ENCODE measurements at places on chromosomes 6 and 20. TPM values are rescaled to one million over a fixed set of nuclear protein-coding genes. Genes with fewer than 3 reads are reported as not detected.

GRCh38 chr20:38211200-38212097 lies 46.4 kb upstream of the TGM2 start:
- no peak overlapping the region for H3K27ac ChIP-seq
- H3K36me3 ChIP-seq = no peaks in the 10 kb centered on the region
- peaks cover 13% of the 10 kb centered on the region for H3K27me3 ChIP-seq
- H3K4me1 ChIP-seq = no peaks in the 10 kb centered on the region

Gene ROMO1
- 55.0 TPM for total RNA-seq

Gene PNPLA1
- total RNA-seq = not detected

DNA sequence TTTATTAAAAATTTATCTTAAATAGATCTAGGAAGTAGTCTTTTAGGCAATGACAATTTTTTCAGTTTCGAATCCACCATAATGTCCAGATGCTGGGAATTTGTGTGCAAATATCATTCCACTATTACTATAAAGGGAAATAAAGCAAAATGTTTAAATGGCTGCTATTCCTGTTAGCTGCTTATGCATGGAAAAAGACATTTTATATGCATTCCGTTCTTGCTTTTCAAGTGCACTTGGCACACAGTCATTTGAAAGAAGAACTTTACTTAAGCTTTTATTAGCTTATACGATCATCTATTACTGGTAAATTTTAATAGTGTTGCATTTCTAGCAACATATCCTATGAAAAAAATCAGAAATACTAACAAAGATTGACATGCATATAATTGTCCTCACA lies 42.0 kb downstream of the PRL start:
- no peaks in the 10 kb centered on the region for H3K36me3 ChIP-seq
- DNase-seq = no peak
- H3K4me1 ChIP-seq = no peaks in the 10 kb centered on the region
- no peak overlapping the region for H3K27ac ChIP-seq
- H3K4me3 ChIP-seq = no peak overlapping the region

GRCh38 chr6:138182939-138183789 lies 21.4 kb downstream of the ARFGEF3 start:
- DNase-seq = no peak
- H3K27me3 ChIP-seq = peaks cover 17% of the 10 kb centered on the region
- H3K4me3 ChIP-seq = no peak overlapping the region
- H3K36me3 ChIP-seq = no peaks in the 10 kb centered on the region

GRCh38 chr20:32497589-32498224 lies 87.4 kb downstream of the NOL4L start:
- no peak overlapping the region for H3K4me3 ChIP-seq
- no peaks in the 10 kb centered on the region for H3K27me3 ChIP-seq
- DNase-seq = no peak
- H3K27ac ChIP-seq = no peak overlapping the region
- peaks cover 17% of the 10 kb centered on the region for H3K36me3 ChIP-seq
- H3K4me1 ChIP-seq = peaks cover 9% of the 10 kb centered on the region

DNA sequence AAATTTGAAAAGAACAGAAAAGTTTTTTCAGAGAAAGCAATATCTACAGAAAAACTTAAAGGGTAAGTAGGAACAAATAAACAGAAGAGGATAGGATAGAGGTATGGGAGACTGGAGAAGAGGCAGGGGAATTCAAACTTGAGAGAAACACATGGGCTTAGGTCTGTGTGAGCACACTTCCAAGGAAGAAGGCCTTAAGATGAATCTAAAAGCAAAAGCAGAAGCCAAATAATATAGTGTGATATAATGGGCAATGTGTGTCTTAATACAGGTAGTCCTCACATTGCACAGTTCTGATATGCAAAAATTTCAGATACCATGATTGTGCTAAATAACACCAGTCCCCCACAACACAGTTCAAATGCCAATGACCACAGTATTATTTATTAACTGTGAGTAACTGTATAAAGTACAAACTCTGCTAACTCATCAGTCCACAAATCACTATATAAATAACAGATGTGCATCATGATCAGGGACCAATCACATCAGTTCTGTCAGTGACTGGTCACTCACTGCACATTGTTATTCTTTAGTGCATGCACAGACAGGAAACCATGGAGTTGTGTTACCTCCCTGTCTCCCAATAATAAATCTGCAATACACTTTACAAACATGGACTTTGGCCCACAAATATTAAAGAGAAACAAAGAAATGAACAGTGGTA lies 18.6 kb downstream of the SNX14 start:
- DNase-seq = no peak
- no peak overlapping the region for H3K4me3 ChIP-seq
- no peaks in the 10 kb centered on the region for H3K27me3 ChIP-seq
- no peak overlapping the region for H3K27ac ChIP-seq
- peaks cover 17% of the 10 kb centered on the region for H3K36me3 ChIP-seq
- no peaks in the 10 kb centered on the region for H3K4me1 ChIP-seq

Gene CDSN
- not detected for total RNA-seq

- H3K27ac ChIP-seq = no peak overlapping the region
- H3K36me3 ChIP-seq = peaks cover 45% of the 10 kb centered on the region
- H3K4me1 ChIP-seq = no peaks in the 10 kb centered on the region
- DNase-seq = no peak
Measured at GRCh38 chr6:161091151-161091550, 99.6 kb downstream of the MAP3K4 start.

DNA sequence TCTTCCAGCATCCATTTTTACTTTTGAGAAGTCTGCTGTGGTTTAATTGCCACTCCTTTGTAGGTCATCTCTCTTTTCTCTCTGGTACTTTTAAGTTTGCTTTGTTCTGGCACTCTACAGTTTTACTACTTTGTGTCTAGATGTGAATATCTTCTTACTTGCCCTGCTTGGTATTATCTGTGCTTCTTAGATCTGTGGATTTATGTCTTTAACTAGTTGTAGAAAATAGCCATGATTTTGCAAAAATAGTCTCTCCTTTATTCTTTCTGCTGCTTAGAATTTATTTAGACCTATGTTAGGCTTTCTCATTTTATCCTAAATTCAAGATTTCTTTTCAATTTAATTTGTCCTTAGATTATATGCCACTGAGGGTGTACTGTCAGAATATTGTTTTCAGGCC lies 5.2 kb upstream of the MAK start:
- peaks cover 17% of the 10 kb centered on the region for H3K27me3 ChIP-seq
- no peak overlapping the region for H3K4me3 ChIP-seq
- no peaks in the 10 kb centered on the region for H3K36me3 ChIP-seq
- H3K4me1 ChIP-seq = peaks cover 10% of the 10 kb centered on the region
- no peak overlapping the region for H3K27ac ChIP-seq

- H3K4me1 ChIP-seq = no peaks in the 10 kb centered on the region
- no peak for DNase-seq
- no peak overlapping the region for H3K4me3 ChIP-seq
- H3K36me3 ChIP-seq = no peaks in the 10 kb centered on the region
Measured at GRCh38 chr6:128713461-128713860, 169.5 kb upstream of the LAMA2 start.

- no peaks in the 10 kb centered on the region for H3K4me1 ChIP-seq
- no peak overlapping the region for H3K27ac ChIP-seq
- no peak overlapping the region for H3K4me3 ChIP-seq
- no peak for DNase-seq
- no peaks in the 10 kb centered on the region for H3K36me3 ChIP-seq
- no peaks in the 10 kb centered on the region for H3K27me3 ChIP-seq
Measured at GRCh38 chr6:153150752-153151440, 19.8 kb upstream of the RGS17 start.

GRCh38 chr6:142886431-142887170 lies 58.4 kb downstream of the HIVEP2 start:
- peak overlapping the region; percentile 85 for H3K27ac ChIP-seq
- peaks cover 33% of the 10 kb centered on the region for H3K36me3 ChIP-seq
- H3K27me3 ChIP-seq = no peaks in the 10 kb centered on the region
- peak; percentile 33 for DNase-seq
- peaks cover 86% of the 10 kb centered on the region for H3K4me1 ChIP-seq

DNA sequence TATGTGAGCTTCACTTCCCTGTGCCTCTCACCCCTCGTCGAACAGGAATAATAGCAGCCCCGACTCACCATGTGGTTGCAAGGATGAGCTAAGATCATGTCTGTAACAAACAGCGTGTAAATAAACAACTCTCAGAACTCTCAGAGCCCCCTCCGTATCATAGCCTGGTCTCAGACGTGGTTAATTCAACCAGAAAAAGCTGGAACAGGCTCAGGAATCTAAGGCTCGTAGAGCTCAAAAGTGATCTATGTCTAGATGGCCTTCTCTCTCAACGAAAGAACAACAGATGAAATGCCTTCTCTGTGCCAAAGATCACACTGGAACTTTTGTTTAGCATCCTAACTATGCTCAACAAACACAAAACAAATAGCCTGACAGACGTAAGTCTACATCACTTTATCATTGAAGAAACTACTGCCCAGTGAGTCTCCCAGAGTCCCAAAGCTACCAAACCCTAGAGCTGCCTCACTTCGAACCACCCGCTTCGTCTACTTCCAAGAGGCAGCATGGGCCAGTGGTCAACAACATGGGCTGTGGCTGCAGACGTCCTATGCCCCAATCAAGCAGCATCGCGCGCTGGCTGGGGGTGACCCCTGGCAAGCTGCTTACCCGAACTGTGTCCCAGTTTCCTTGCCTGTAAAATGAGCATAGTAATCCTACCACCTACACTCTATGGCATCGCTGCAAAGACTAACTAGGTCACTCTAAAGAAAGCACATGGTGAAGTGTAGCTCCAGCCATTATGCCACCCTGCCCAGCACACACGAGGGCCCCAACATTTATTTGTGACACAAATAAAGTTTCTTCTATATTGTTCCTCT lies 35.1 kb downstream of the NFATC2 start:
- DNase-seq = no peak
- peak overlapping the region; percentile 65 for H3K27ac ChIP-seq
- H3K4me3 ChIP-seq = no peak overlapping the region
- peaks cover 76% of the 10 kb centered on the region for H3K36me3 ChIP-seq

DNA sequence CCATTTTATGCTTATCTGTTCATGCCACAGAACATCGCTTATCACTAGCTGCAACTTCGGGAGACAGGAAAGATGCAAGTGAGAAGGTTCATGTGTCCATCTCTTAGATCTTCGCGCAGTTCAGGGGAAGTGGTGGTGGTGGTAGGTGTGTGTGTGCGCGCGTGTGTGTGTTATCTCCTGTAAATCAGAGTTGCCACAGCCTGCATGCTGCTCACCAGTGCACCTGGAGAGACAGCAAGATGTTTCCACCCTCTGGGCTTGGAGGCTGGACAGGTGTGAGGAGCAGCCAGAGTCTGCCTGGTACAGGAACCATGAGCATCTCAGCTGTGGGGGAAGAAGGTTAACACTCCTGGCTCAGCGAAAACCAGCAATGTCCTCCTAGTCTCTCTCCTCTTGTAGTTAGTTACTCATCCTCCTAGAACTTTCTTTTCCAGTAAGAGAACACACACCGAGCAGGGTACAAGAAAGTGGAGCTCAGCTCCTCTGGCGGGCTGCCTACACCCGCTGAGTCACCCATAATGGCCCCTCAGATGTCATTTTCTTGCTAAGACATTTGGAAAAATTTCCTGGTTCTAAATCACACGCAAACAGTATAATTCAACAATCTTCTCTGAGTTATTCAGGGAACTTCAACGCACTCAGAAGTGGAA lies 5.1 kb upstream of the TUBB1 start:
- H3K27me3 ChIP-seq = no peaks in the 10 kb centered on the region
- DNase-seq = peak; percentile 60
- H3K27ac ChIP-seq = peak overlapping the region; percentile 34
- peaks cover 67% of the 10 kb centered on the region for H3K4me1 ChIP-seq
- H3K36me3 ChIP-seq = no peaks in the 10 kb centered on the region

Gene C6orf118
- not detected for total RNA-seq

Gene MAS1
- total RNA-seq = not detected

- H3K36me3 ChIP-seq = peaks cover 1% of the 10 kb centered on the region
- H3K4me3 ChIP-seq = peak overlapping the region; percentile 25
- peaks cover 53% of the 10 kb centered on the region for H3K4me1 ChIP-seq
- H3K27me3 ChIP-seq = no peaks in the 10 kb centered on the region
Measured at GRCh38 chr6:14876778-14877613, 368.9 kb upstream of the JARID2 start.

Gene CUTA
- total RNA-seq = 191 TPM

GRCh38 chr6:24517659-24518543 lies 23.1 kb downstream of the ALDH5A1 start:
- no peak for DNase-seq
- H3K27ac ChIP-seq = no peak overlapping the region
- H3K4me3 ChIP-seq = no peak overlapping the region

DNA sequence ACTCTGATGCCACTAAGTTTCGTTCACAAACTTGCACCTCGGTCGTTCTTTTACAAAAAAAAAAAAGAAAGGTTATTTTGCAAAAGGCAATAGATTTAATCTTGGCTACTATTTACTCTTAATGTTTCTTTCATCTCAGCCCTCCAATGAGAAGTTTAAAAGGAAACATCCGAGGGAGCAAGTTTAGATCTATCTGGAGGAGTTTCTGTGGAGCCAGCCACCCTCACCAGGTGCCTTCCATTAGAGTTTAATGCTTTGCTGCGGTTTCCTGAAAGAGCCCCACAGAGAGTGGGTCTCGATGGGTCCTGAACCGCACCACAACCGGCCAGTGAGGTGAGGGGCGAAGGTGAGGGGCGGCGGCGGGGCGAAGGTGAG lies 632 bp downstream of the PRKN start:
- DNase-seq = peak; percentile 16
- no peaks in the 10 kb centered on the region for H3K36me3 ChIP-seq
- H3K4me1 ChIP-seq = peaks cover 12% of the 10 kb centered on the region
- H3K4me3 ChIP-seq = peak overlapping the region; percentile 92
- H3K27me3 ChIP-seq = no peaks in the 10 kb centered on the region
- H3K27ac ChIP-seq = peak overlapping the region; percentile 93

Gene CABLES2
- total RNA-seq = 22.5 TPM

Gene PRND
- not detected for total RNA-seq

GRCh38 chr6:143611580-143611979 lies 66.2 kb upstream of the PHACTR2 start:
- H3K27me3 ChIP-seq = no peaks in the 10 kb centered on the region
- H3K27ac ChIP-seq = no peak overlapping the region
- no peak overlapping the region for H3K4me3 ChIP-seq

- no peak overlapping the region for H3K4me3 ChIP-seq
- no peaks in the 10 kb centered on the region for H3K36me3 ChIP-seq
- no peaks in the 10 kb centered on the region for H3K4me1 ChIP-seq
- H3K27me3 ChIP-seq = peaks cover 5% of the 10 kb centered on the region
- no peak for DNase-seq
Measured at GRCh38 chr6:118320652-118321051, 227.4 kb upstream of the PLN start.

DNA sequence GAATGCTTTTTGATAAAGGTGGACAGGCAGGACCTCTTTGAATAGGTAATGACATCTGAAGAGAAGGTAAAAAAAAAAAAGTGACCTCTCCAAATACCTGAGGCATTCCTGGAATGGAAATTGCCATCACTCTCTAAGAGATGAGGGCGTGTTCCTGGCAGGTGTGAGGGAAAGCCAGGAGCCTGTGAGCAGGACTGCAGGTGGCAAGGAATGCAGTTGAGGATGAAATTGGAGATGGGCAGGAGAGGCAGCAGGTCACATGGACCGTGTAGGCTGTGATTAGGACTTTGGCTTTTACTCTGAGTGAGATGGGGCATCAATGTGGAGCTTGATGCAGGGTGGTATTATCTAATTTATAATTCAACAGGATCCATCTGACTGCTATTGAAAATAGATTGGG lies 227.4 kb downstream of the LRFN2 start:
- peaks cover 16% of the 10 kb centered on the region for H3K4me1 ChIP-seq
- H3K4me3 ChIP-seq = no peak overlapping the region
- DNase-seq = no peak
- H3K27ac ChIP-seq = no peak overlapping the region
- peaks cover 28% of the 10 kb centered on the region for H3K27me3 ChIP-seq
- no peaks in the 10 kb centered on the region for H3K36me3 ChIP-seq

GRCh38 chr6:46687619-46688097 lies at the start of gene TDRD6:
Gene TDRD6 (plus strand): TSS chr6:46687885. CDS start chr6:46688129, 244 bp downstream.
- no peak for DNase-seq
- no peak within 1 kb of the TSS for H3K27ac ChIP-seq
- no peaks in the 10 kb centered on the region for H3K27me3 ChIP-seq
- no peaks in the 10 kb centered on the region for H3K36me3 ChIP-seq
- H3K4me3 ChIP-seq = no peak within 1 kb of the TSS
